Hematopoietic multipotent progenitor cell treated with erythropoietin and hydrocortisone succinate and interleukin-3 and kit ligand, for 6 days (in vitro differentiated cells): ENCODE measurements at places on chromosomes 3 and 15.

- no peak for DNase-seq
These were observed 44.2 kb downstream of the SGO1 start for GRCh38 chr3:20141851-20142250.

DNA sequence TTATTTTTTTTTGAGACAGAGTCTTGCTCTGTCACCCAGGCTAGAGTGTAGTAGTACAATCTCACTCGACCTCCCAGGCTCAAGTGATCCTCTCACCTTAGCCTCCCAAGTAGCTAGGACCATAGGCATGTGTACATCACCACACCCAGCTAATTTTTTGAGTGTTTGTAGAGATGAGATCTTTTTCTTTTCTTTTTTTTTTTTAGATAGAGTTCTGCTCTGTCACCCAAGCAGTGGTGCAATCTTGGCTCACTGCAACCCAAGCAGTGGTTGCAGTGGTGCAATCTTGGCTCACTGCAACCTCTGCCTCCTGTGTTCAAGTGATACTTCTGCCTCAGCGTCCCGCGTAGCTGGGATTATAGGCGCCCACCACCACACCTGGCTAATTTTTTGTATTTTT, 5.2 kb downstream of the CEP97 start:
- no peak for DNase-seq

GRCh38 chr3:42656680-42657610, 3.4 kb downstream of the ZBTB47 start:
- no peak for DNase-seq

DNA sequence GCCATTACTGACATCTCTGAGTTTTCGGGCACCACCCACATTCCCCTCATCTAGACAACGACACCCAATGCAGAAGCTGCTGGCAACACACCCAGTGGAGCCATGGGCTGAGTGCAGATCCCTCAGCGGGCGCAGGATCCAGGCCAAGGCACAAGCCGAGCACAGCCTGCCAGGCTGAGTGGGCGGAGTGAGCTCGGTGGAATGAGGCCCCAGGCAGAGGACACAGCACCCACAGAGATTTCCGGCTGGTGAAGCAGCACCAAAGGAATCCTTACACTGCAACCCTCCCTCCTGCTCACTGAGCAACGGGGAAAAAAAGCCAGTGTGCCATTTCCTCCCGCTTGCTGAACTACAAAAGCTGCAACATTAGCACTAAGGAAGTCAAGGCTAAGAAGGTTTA, 34.3 kb downstream of the ZMAT3 start:
- DNase-seq = peak; percentile 67

DNA sequence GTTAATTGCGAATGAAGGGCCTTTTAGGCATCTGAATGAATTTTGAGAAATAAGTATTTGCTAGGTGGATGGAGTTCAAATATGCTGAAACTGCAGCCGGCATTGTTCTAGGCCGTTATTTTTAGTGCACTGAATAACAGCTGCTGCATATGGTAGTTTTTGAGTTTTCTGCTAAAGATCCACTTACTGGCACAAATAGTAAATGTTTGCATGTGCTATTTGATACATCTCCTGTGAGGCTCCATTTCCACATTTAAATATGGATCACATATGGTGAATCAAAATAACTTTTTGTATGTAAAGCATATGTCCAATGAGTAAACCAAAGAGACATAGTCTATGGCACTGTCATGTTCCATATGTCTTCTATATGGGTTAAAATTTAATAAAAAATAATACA, 56.7 kb upstream of the CNTN4 start:
- no peak for DNase-seq

DNA sequence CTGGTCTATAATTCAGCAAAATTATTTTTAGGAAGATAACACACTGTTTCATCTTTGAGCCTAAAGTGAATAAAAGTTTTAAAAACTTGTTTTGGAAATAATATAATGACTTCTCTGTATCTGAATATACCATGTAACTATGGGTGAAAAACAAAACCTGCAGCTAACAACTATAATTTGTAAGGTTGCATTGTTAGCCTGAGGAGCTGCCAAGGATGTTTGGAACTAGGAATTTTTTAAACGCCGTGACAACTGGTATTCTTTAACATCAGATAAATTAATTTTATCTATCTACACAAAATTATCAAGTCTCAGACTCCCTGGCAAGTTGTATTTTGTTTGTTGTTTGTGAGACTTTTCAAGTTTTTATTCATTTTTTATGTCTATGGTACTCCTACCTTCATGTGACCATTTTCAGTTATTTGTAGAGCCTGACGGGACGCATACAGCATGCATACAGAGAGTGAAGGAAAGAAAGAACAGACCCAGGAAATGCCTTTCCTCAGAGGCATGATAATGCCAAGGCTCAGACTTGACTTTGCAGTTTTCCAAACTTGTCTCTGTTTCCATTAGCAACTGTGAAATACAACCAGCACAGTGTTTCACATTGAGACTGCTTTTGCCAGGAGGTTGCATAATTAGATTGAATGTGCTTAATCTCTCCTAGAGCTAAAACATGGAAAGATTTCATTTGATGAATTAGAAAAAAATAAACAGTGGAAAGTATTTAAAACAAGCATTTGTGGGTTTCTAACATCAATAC, 60.8 kb upstream of the ARHGEF26 start:
- no peak for DNase-seq

DNA sequence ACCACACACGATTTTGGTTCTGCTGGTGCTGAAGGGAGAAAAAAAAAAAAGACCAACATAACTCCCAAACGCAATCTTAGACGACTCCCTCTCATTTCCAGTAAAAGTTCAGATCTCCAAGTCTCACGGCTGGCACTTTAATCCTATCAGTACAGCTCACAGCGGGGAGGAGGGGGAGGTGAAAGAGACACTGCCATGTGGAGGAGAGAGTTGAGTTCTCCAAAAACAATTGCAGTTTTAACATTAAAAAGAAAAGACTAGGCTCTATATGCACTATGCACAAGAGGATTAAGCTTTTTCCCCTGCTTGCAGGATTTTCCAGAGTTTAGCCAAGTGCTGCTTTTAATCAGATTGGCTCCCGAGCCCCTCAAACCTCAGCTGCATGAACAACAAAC, 16.8 kb downstream of the BMF start:
- DNase-seq = no peak

DNA sequence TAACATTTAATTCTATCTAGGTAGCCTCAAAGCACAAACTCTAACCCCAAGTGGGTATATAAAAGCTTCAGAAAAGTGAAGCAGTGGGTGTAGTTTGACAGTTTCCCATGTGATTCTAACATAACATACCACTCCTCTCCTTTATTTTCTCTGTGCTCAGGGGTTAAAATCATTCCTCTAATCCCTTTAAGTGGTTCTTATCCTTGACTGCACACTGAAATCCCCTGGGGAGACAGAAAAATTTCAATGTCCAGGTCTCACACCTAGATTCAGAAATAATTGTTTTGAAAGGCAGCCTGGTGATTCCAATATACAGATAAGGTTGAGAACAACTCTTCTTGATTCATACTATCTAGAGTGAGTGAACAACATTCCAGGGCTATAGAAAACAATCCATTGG, 986.4 kb downstream of the ROBO1 start:
- DNase-seq = no peak

DNA sequence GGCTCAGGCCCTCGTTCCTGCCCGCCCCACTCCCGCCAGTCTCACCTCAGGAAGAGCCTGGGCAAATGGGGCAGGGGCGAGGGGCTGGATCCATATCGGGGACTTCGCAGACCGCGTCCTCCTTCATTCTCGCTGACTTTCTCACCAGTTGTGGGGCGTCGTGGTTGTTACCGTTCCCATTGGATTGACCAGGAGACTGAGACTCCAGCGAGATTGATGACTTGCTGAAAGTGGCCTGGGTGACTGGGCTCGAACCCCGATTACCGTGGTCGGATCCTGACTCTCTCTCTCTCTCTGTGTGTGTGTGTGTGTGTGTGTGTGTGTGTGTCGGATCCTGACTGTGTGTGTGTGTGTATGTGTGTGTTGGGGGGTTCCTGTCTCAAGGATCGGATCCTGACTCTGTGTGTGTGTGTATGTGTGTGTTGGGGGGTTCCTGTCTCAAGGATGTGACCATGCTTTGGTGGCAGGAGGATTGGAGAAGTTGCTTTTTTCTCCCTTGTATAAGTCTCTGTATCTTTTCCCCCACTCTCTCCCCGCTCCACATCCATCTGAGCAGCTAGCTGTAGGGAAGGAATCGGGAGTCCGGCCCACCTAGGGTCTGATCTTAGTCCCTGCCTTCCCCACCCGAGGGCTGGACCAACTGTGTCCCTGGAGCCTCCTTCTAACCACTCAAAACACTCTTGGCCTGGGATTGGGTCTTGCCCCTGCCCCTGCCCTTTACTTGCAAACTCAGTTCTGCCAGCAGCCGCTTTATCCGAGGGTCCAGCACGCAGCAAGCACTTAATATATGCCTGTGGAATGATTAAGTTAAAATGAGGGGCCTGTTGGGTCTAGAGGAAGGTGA, 603 bp downstream of the PLEKHO2 start:
- DNase-seq = peak; percentile 34
